ENCODE measurements at places on chromosomes 11 and 22.

GRCh38 chr11:29336727-29337575, 679.9 kb downstream of the KCNA4 start:
- no peak for DNase-seq

DNA sequence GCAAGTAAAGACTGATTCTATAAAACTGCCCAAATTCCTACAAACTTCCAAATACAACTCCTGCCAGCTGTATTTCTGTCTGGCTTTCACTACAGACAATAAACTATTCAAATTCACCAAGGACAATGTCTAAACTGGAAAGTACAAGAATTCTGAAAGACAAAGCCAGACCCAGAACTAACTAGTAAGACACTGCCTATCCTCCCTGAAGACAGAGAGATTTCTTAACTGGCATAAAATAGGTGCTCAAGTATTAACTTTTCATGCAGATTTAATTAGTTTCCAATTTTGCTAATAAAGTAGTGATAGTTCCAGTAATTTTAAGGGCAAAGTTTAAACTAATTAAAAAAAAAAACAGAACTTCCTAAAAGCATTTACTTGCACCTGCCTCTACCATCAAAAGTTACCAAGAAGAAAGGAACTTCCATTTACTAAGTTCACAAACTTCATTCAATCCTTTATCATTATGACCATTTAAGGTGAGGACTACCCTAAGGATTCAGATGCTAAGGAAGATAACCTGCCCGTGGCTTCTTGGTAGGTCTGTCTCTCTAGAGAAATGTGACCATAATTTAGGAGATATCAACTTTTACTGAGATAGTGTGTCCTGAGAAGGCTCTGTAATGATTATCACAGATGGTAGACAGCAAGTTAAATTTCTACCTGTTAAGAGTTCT, 45.2 kb downstream of the CELF1 start:
- DNase-seq: no peak

- DNase-seq: no peak
Measured at GRCh38 chr11:109304159-109304558, 117.8 kb upstream of the C11orf87 start.

DNA sequence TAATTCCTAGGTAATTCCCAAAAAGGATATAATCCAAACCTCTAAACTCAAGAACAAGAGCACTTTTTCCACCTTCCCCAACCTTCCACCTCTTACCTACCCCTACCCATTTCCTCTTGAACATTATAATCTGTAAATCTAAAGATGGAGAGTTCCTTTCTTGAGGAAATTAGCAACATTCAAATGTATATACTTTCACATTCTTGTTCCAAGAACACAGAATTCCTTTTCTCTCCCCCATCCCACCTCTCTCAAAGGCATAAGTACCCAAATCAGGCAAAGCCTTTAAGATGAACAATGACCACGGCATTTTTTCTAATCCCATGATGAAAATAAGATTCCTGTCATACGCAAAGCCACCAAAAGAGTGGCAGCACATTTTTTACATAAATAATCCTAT, 18.3 kb downstream of the RRAS2 start:
- no peak for DNase-seq

GRCh38 chr11:119685111-119685746, 43.8 kb downstream of the NECTIN1 start:
- no peak for DNase-seq

DNA sequence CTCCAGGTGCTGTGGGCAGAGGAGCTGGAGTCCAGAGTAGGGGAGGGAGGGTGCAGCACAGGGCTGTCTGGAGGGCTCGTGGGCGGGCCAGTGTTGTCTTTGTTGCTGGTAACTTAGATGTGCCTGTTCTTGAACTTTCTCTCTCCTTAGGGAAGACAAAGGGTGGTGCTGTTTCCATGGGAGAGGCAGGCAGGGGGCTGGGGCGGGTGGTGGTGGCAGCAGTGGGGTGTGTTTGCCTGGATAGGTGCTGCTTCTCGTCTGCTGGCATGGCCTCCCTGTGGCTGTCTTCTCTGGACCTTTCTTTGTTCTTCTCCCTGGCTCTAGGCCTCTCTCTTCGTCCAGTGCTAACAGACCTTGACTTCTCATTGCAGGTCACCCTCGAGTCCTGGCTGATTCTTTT, 8.5 kb downstream of the SIDT2 start:
- peak; percentile 46 for DNase-seq

GRCh38 chr11:128474036-128474874, 113.1 kb downstream of the ETS1 start:
- no peak for DNase-seq

GRCh38 chr11:8329336-8329735, 65.7 kb upstream of the LMO1 start:
- DNase-seq: no peak

DNA sequence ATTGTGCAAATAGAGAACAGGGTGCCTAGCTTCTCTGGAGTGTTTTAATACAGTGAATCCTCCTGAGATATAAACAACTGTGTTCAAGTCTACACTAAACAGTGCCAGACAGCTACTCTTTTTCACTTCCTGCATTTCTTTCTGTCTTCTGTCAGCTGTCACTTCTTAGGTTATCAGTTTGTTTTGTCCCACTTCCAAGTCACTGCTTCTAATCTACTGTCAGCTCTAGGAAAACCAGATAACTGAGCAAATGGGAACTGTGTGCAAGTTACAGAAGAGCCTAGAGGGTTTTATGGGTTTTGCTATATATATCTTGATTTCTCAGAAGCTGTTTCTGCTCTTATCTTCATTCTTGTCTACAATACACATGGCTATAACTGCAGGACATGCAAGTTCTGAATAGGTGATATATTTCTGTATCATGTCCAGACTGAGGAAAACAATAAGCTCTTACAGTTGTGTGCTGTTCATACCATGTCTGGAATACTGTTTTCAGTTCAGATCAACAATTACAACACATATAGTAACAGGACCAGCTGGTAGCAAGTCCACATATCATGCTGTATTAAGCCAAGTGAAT, 5.8 kb downstream of the PITPNB start:
- no peak for DNase-seq

GRCh38 chr11:68049509-68050370, 10.9 kb downstream of the TCIRG1 start:
- DNase-seq: peak; percentile 50

GRCh38 chr22:22450343-22450839, 58.2 kb downstream of the ZNF280B start:
- peak; percentile 46 for DNase-seq
